Daoy (cell line): ENCODE measurements at places on chromosomes 6 and 20. TPM values are rescaled to one million over a fixed set of nuclear protein-coding genes. Genes with fewer than 3 reads are reported as not detected.

SLCO4A1 gene
- total RNA-seq, result 15.4 and 16.3 TPM in 2 replicates

FAM209A gene
- total RNA-seq, result not detected in 2 replicates

HCK gene
- 0.15 TPM in 1 of 2 replicates, not detected in the other for total RNA-seq

GRCh38 chr6:4610256-4610655, 165.9 kb upstream of the CDYL start:
- peak; percentile 29 for DNase-seq

- DNase-seq, result no peak
These were observed 348.3 kb downstream of the BCKDHB start for GRCh38 chr6:80454661-80455365.

- DNase-seq, result no peak
These were observed 16.6 kb upstream of the CCND3 start for GRCh38 chr6:41958022-41958856.

- peak; percentile 12 for DNase-seq
These were observed 88.8 kb upstream of the AHI1 start for GRCh38 chr6:135586388-135586787.

DNA sequence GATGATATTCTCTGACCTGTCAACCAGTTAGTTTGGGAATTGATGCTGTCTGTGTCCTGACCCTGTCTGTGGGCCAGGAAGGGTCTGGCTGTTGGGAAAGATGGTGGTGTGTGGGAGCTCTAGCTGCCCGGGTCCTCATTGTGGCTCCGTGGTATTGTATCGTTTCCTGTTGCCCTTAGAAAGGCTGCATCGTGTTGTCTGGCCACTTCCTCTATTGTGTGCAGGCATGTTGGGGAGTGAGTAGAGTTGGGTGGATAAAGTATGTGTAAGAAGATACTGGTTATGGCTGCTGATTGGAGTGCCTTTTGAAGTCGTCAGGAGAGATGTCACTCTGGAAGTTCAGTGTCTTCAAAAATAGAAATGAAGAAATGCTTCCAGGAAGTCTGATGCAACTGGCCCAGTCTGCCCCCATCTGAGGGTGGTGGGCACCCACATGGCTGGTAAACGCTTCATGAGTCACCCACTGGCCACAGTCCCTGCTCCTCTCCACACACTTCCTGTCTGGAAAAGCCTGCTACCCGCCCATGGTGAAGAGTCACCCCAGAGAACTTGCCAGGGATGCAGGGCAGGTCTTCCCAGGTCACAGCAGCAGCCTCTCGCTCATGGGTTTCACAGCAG, 27.9 kb downstream of the PPARD start:
- DNase-seq, result peak; percentile 98

GRCh38 chr6:160111806-160112205, 9.8 kb upstream of the SLC22A1 start:
- DNase-seq, result no peak

GRCh38 chr6:121093928-121094327, 240.4 kb downstream of the TBC1D32 start:
- no peak for DNase-seq

DNA sequence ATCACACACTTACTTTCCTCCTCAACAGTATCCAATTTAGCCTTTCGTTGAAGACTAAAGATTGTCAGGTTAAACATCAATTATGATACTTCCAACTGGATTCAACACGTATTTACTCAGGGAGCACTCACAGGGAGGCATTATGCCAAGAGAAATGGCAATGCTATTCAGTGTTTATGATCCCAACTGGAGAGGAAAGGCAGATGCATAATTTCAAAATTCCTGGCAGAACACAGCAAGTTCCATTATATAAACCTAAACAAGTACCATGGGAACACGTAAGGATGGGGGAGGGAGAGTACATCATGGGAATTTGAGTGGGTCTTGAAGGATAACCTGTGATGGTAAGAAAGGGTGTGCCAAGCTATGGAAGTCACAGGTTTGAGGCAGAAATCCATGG, 112.7 kb downstream of the ISM1 start:
- no peak for DNase-seq

GRCh38 chr6:110348961-110349690, 9.0 kb downstream of the METTL24 start:
- no peak for DNase-seq

DNA sequence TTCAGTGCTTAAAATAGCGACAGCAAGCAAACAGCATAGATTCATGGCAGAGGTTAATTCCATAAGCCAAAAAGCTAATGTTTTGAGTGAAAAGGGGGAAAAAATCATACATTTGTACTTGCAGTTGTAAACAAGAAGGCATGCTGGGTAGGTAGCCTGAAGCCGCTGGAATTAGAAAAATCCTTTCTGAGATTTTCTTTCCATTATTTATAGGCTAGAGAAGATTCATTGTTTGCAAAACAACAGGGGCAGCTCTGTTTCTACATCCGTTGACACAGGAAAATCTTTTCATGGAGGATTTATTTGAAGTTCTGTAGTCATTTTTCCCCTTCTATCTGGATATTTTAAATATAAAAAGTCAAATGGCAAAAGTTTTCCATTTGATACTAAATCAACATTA, 843.9 kb downstream of the QKI start:
- DNase-seq, result no peak

DNA sequence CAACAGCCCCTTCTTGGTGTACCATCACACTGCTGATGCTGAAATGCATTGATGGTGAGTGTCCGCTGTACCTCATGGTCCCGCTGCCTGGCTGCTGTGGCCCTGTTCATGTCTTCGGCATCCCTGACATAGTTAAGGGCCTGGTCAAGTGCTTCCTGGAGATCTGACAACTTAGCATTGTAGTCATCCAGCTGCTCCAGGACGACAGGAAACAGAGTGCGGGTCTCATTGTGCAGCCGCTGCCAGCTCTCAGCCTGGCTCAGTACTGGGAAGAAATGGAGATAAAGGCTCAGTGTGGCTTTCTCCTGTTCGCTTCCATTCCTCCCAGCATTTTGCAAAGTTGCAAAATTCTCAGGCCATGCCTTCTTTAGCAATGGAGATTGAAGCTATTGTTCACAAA, 81.8 kb downstream of the LAMA4 start:
- DNase-seq, result no peak

GRCh38 chr6:5146398-5146797, 61.3 kb downstream of the PPP1R3G start:
- no peak for DNase-seq

GRCh38 chr6:5529015-5529414, 267.7 kb downstream of the FARS2 start:
- no peak for DNase-seq

DNA sequence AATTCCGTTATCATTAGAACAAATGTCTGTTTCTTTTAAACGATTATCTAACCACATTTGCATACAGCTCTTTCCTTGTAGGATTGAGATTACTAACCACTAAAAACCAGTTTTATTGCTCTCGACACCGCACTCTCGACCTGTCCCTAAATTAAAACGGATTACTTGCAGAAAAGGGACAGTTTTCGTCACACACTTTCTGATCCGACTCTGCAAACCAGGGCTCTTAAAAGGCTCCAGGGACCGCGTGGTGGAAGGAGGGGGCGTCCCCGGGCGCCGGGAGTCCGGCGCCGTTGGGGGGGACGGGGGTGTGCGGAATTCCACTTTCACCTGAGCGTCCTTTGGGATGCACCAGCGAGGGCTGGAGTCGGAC, 731 bp downstream of the MAK start:
- no peak for DNase-seq

- DNase-seq, result peak; percentile 59
These were observed 611.3 kb downstream of the HDGFL1 start for GRCh38 chr6:23180504-23181293.

- DNase-seq, result no peak
These were observed 107.2 kb downstream of the ARMC2 start for GRCh38 chr6:108955329-108955949.

DNA sequence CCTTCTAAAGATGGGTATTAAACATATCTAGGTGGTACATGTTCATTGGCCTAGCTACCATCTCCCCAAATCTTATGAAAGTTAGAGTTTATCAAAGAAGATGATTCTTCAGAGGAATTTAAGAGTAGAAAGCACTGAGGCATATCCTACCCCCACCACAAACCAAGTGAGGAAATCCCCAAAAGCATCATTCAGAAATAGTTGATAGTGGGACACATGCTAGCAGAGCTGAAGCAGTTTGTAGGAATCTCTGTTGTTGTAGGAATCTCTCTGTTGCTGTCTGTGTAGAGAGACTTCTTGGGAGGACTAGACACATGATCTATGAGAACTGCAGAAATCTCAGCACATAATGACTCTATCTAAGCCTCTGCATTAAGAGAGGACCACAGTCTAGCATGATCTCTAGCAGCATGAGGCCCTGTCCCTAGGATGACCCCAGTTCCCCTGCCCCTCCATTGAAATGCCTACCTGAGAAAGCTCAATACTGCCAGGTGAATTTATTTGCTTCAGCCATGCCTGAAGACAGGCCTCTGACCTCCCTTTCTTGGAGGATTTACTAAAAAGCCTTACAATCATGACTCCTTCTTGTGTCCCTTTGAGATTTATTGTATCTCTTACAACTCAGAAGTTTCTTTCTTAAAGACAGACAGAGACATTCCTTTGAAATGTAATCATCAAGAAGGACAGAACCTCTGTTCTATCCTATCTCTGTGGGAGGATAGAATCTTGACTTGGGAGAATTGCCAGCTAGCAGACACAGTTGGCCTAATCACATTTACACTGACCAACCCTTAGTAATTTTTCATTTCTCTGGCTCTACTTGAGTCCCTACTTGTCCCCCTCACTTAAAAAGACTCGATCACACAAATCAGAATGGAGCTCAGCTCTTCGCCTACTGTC, 582.4 kb downstream of the PHF3 start:
- DNase-seq, result no peak

DNA sequence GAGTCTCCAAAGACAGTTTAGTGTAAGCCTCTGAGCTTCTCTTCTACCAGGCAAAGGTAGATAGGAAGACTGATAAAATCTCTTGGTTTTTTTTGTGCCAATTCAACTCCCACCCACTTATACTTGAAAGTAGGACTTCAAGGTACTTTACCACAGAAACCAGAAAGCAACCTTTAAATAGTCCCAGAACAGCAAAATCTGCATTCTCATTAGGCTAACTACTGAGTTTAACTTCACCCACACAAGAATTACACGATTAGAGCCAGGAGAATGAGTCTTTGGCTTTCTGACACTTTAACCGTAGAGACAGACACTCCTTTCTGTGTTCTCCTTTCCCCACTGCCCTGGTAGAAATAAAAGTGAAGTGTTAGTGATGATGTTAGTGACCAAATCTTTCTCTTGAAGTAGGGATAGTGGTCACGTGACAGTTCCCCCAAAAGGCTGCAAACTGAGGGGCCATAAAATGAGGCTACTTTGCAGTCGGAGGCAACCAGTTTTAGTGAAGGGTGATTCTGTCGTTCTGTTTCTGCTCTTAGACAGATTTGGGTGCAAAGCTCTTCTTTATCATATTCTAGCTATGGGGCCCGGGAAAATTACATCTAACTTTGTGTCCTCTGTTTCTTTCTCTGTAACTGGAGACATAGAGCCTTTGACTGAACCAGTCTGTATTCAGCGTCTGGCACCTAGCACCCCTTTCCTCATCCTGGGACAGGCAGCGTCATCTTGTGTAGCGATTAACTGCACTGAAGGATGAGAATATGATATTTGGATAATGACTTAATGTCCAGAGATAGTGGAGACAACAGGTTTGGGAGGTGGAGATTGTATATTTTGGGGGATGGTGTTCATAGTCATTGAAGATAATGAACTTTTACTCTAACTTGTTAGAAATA, 206.4 kb upstream of the CITED2 start:
- no peak for DNase-seq
